ENCODE measurements at places on chromosomes 4 and X. TPM values are rescaled to one million over a fixed set of nuclear protein-coding genes. Genes with fewer than 3 reads are reported as not detected.

The HSFX4 gene
- total RNA-seq, result not detected

The MAGEB10 gene
- total RNA-seq, result not detected

- no peaks in the 10 kb centered on the region for H3K4me1 ChIP-seq
- peaks cover 12% of the 10 kb centered on the region for H3K27me3 ChIP-seq
- H3K27ac ChIP-seq, result no peak overlapping the region
- H3K36me3 ChIP-seq, result no peaks in the 10 kb centered on the region
- H3K4me3 ChIP-seq, result no peak overlapping the region
These were observed 12.6 kb downstream of the C4orf54 start for GRCh38 chr4:99645036-99645435.

- H3K27me3 ChIP-seq, result no peaks in the 10 kb centered on the region
- no peaks in the 10 kb centered on the region for H3K36me3 ChIP-seq
- no peak for DNase-seq
- H3K27ac ChIP-seq, result no peak overlapping the region
- peaks cover 4% of the 10 kb centered on the region for H3K4me1 ChIP-seq
These were observed 61.1 kb upstream of the ARSJ start for GRCh38 chr4:114040319-114041116.

DNA sequence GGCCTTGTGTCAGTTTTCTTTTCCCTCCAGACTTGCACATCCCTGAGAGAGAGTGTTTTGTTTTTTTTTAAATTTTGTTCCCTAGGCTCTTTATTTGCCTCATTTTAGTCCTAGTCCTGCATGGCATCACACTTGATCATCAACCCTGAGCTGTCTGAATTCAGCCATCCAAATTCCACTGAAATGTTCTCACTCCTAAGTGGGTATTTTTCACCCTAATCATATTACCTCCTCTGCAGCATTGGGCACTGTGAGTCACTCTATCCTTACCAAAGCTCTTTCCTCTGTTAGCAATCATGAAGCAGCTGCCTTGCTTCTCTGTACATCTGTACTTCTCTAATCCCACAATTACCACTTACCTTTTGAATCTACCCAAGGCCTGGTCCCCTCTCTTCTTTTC is 356.6 kb upstream of the MAGEB2 start:
- no peaks in the 10 kb centered on the region for H3K4me1 ChIP-seq
- no peak overlapping the region for H3K4me3 ChIP-seq
- DNase-seq, result no peak
- no peak overlapping the region for H3K27ac ChIP-seq
- no peaks in the 10 kb centered on the region for H3K36me3 ChIP-seq

The SYP gene
- 5.3 TPM for total RNA-seq
